ENCODE measurements at places on chromosomes 7 and 10. TPM values are rescaled to one million over a fixed set of nuclear protein-coding genes. Genes with fewer than 3 reads are reported as not detected.

The UPK3B gene
- total RNA-seq: not detected

The PAX4 gene
- total RNA-seq: not detected

The AGBL3 gene
- 5.1 TPM for total RNA-seq

The DKK1 gene
- total RNA-seq: not detected

The SMKR1 gene
- not detected for total RNA-seq

All from gastroesophageal sphincter (tissue), 4 donors.